ENCODE measurements at places on chromosomes 5 and 9.

GRCh38 chr5:103951776-103952175, 389.2 kb upstream of the NUDT12 start:
- DNase-seq, result no peak

DNA sequence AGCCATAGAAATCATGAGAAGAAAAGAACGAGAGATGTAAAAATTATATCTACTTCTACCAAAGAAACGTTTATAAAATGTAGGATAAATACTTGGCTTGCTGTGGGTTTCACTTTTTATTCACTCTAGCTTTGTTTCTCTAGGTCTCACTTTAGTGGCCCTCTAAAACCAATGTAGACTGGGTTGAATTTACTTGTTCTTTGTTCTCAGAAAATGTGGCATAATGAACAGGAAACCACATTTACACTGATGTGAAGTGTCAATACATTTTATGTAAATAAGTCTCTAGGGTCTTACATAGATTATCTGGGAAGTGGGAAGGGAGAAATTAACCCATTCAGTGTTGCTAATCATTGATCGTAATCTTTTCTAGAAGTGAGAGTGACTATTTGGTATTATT, 58.9 kb downstream of the PLPPR1 start:
- no peak for DNase-seq

- DNase-seq, result no peak
Observed at GRCh38 chr5:167820101-167820990, 471.1 kb upstream of the WWC1 start.

GRCh38 chr9:128340691-128341434, 536 bp downstream of the SLC27A4 start:
- DNase-seq, result no peak

DNA sequence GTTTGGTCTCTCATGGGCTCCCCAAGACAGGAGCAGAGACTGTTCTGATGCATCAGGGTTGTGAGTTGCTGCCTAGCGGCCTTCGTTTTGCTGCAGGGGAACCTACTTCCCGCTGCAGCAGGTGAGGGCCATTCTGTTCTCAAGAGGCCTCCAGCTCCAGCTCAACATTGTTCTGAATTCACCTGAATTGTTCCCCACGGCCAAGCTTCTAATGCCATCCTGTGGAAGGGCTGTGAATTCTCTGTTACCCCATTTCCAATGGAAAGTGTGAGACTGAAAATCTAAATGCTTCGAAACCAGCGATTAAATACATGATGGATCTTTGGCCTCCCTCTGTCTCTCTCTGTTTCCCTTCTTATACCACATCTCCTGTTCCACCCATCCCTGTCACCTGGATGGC, 349.1 kb upstream of the DAP start:
- no peak for DNase-seq
